ENCODE measurements at places on chromosomes 7 and 10.
A peak's percentile ranks its signal among the peaks of the same experiment; 100 is the strongest.

- DNase-seq, result no peak
Observed at GRCh38 chr7:12540850-12541249, 29.7 kb upstream of the SCIN start.

GRCh38 chr7:98483276-98483963, 82.5 kb upstream of the BAIAP2L1 start:
- no peak for DNase-seq

DNA sequence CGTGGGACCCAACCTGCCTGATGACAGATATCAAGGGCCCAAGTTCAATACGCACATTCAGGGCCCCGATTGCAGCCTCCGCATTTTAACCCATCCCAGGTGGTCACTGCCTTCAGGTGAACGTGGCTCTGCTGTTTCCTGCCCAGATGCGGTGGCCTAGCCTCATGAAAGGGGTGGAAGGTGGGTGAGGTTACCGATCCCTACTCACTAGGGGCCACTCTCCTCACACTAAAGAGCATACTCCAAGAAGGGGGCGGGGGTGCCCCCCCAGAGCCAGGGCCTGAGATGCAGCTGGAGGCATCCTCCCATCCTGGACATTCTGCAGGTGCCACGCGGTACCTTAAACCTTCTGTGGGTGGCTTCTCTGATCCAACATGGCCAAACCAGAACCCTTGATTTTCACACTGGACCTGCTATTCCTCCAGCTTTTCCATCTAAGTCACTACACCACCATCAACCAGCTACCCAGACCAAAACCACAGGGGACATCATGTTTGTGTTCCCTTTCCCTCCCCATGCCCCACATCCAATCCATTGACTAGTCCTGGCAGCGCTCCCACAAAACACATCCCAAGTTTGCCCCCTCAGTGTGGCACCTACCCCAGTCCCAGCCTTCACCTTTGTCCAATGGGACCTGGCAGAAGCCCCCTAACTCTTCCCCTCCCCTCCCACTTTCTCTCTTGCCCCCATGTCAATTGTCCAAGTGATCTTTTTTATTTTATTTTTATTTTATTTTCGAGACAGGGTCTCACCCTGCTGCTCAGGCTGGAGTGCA, 30.0 kb downstream of the PRLHR start:
- no peak for DNase-seq

DNA sequence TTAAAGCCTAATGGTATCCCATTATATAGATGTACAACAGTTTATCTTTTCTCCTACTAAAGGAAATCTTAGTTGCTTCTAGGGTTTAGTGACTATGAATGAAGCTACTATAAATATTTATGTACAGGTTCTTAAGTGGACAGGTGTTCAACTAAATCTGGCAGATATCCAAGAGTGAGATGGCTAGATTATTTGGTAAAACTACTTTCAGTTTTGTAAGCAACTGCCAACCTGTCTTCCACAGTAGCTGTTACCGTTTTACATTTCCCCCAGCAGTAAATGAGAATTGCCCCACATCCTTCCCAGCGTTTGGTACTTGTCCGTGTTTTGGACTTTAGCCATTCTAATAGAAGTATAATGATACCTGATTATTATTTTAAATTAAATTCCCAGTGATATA, 144.9 kb upstream of the MAGI2 start:
- no peak for DNase-seq

DNA sequence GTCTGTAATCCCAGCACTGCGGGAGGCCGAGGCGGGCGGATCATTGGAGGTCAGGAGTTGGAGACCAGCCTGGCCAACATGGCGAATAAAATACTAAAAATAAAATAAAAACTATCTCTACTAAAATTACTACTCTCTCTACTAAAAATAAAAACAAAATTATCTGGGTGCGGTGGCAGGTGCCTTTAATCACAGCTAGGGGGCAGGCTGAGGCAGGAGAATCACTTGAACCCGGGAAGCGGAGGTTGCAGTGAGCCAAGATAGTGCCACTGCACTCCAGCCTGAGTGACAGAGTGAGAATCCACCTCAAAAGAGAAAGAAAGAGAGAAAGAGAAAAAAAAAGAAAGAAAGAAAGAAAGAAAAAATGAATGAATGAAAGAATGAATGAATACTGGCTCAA, 351.4 kb downstream of the ELMO1 start:
- DNase-seq, result no peak

GRCh38 chr7:116315293-116315692, 105.0 kb downstream of the TES start:
- peak; percentile 43 for DNase-seq

DNA sequence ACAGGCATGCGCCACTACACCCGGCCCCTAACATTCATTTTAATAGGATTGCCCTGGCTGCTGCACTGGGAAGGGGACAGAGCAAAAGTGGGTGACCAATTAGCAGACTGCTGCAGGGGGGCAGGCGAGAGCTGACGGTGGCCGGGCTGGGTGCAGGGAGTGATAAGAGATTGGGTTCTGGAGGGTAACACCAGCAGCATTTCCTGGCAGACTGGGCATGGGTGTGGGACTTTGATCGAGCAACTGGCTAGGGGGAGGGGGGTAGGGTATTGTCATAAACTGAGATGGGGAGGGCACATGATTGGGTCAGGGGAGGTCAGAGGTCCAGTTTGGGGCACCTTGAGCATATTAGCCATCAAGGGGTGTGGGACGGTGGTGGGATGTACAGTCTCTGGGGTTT, 20.2 kb upstream of the AMZ1 start:
- DNase-seq, result no peak

- DNase-seq, result peak; percentile 94
Observed at GRCh38 chr10:96614515-96614914, 27.7 kb upstream of the TM9SF3 start.

GRCh38 chr7:107138696-107139420, 29.9 kb upstream of the HBP1 start:
- DNase-seq, result no peak

DNA sequence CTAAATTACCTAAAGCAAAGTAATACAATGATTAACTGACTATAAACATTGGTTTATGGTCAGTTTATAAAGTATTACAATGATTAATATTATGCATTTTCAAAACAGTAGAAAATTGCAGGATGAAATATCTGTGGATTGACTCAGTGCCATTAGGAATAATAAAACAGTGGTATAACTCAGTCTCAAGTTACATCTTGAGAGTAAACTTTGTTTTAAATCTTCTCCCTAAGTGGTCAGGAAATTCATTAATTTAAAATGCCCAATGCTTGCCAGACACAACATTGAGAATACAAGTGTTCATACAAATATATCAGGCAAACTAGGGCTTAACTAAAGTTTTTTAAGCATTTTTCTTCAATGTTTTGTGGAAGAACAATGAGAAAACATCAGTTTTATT, 257.8 kb downstream of the ETV1 start:
- DNase-seq, result peak; percentile 68
